ENCODE measurements at places on chromosomes 6 and 20.
A peak's percentile ranks its signal among the peaks of the same experiment; 100 is the strongest.

- no peak for DNase-seq
These were observed 13.5 kb upstream of the FRMD1 start for GRCh38 chr6:168092541-168092940.

GRCh38 chr6:45922728-45923351 lies 92.8 kb downstream of the CLIC5 start:
- DNase-seq: peak; percentile 16

GRCh38 chr6:106979435-106979884 lies 4.9 kb upstream of the CD24 start:
- peak; percentile 72 for DNase-seq

- DNase-seq: peak; percentile 46
These were observed 42.6 kb upstream of the SUPT3H start for GRCh38 chr6:45420083-45420908.

- no peak for DNase-seq
These were observed 2.8 kb downstream of the TNFRSF21 start for GRCh38 chr6:47306887-47307286.

- no peak for DNase-seq
These were observed 4.2 kb downstream of the ENTPD6 start for GRCh38 chr20:25199473-25200260.

GRCh38 chr6:14596410-14596809 lies 478.8 kb downstream of the CD83 start:
- no peak for DNase-seq

- DNase-seq: no peak
These were observed 550 bp downstream of the PLAGL2 start for GRCh38 chr20:32206760-32207625.

DNA sequence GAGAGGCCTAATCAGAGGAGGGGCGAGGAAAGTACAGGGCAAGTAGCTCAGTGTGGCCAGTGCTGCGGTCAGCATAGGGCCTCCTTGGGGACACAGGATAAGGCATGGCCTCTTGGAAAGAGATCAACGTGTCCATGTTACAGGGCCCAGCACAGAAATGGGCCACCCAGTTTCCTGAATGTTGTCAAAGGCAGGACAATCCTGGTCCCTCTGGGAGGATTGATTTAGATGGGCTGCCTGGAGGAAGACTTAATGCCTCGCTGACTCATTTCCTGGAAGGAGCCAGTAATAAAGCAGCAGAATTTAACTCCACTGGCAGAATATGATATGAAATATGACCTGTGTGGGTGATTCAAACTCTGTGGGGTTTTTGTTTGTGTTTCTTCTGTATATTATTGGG lies 16.6 kb downstream of the DDO start:
- no peak for DNase-seq

- no peak for DNase-seq
These were observed 550.7 kb upstream of the FLRT3 start for GRCh38 chr20:14888134-14888533.

DNA sequence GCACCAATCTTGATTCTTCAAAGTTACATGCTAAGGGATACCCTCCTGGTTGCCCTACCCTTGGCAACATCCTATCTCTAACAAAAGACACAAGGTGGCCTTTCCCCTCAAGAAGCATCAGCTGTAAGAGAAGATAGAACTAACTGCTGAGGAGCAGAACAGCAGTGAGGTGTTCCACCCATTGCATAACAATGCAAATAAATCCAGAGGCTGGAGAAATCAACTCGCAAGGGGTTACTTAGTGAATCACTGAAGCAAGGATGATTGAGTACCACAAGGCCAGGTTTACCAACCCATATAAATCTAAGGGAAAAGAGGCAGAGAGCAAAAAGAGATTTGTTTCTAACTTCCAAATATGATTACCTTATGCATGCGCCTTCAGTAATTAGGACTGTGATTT lies 36.7 kb downstream of the F13A1 start:
- DNase-seq: no peak

GRCh38 chr6:12882761-12883290 lies 166.3 kb downstream of the PHACTR1 start:
- DNase-seq: no peak

GRCh38 chr6:4606821-4607704 lies 169.1 kb upstream of the CDYL start:
- DNase-seq: no peak

GRCh38 chr20:60187683-60188082 lies 229.5 kb downstream of the CDH26 start:
- DNase-seq: no peak

DNA sequence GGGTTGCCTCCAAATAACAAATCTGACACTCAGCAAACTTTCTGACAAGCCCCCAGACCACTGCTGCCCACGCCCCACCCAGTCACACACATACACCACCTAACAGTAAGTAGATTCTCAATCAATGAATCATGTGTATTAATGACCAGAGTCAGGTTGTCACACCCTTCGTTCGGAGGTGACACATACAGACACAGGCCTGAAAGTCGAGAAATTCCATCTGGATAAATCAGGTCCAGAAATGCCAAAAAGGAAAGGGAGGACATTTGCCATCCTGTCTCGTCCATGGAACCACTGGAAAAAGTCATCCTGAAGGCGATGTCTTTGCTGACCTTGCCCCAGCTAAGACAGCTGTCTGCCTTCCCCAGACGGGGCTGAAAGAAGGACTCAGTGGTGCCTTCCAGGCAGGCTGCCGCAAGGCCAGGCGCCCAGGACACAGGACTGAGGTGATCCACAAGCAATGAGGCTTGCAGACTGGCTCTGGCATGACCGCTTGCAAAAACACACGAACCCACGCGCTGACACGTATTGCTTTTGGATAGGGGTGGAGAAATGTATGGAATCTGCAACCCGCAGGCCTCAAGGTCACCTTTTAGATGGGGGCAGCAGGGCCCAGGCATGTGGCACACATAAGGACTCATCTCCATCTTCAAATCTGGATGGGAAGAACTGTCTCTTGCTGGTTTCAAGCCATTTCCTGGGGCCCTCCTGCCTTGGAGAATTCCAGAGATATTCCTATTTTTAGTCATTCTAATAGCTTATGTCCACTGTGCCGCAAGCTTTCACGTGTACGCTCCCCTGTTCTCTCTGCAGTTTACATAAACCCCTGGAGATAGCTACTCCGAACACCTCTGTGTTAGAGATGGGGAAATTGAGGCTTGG lies 9.0 kb downstream of the NFATC2 start:
- no peak for DNase-seq

DNA sequence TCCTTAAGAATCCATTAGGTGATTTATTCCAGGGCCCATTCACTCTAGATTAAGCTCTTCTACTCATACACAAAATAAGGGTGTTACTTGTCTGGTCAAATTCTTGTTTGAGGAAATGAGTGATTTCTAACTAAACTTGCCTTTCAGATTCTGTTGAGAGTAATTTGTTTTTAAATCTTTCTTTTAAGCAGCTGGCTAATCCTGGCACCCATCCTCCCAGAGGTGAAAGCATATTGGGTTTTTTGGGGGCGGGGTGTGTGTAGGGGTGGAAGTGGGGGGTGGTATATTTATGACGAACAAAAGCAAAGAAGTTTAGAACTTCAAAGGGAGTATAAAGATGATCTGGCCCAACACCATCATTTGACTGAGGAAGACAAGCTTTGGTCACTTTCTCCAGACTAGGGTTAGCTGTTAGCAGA lies 94.7 kb downstream of the RTN4IP1 start:
- DNase-seq: no peak

GRCh38 chr20:34676642-34677373 lies at the start of gene PIGU:
Gene PIGU (minus strand): TSS chr20:34677092. CDS start chr20:34677085, 7 bp downstream.
- DNase-seq: peak; percentile 92

- DNase-seq: no peak
These were observed 65.6 kb downstream of the STMND1 start for GRCh38 chr6:17167327-17167979.

DNA sequence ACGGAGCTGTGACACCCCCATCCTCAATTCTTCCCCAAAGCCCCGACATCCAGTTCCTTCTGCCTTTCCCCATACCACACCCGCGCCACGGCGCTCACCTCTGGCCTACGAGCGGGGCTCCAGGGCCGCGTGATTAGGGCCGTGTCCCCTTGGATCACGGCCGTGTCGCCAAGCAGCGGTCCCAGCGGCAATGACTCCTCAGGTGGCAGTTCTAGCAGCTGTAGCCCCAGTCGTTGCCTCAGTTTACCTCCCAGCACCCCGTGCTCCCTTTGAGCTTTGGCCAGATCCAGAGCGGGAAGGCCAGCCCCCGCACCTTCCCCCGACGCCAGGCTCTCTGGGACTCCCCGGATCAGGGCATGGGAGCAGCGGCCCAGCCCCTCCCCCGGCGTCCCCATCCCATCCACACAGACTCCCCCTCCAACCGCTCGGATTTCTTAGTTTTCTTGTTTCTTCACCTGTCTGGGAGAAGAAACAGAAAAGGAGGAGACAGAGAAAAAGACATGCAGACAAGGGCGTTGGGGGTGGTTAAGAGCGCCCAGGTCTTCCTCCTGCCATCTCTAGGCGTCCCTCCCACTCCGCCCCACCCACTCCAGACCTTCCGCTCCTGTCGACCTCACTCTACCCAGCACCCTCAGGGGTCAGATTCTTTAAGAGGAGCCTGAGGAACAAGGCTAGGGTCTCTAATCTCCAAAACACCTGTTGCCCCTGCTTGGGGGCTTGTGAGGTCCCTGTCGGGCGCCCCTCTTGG lies at the start of gene DDAH2:
DDAH2 (minus strand) TSS at position 533 of the 748 bp plus-strand sequence; CDS start at position 395, 138 bp downstream.
- no peak for DNase-seq

DNA sequence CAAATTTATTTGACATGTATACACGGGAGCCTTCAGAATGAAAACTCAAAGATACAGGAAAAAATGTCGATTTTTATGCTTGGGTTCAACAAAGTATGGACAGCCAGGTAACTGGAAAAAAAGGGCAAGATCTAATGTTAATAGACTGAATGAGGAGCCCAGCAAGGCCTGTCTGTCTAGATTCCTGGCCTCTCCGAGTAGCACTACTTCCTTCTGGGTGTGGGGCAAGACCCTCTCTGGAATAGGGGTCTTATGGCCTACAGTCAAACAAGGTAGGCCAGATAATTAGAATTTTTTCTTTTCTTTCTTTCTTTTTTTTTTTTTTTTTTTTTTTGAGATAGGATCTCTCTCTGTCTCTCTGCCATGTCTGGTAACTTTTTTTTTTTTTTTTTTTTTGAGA lies 113.4 kb upstream of the SHLD1 start:
- DNase-seq: no peak

- no peak for DNase-seq
These were observed 259.9 kb downstream of the PRKN start for GRCh38 chr6:162467679-162468078.

DNA sequence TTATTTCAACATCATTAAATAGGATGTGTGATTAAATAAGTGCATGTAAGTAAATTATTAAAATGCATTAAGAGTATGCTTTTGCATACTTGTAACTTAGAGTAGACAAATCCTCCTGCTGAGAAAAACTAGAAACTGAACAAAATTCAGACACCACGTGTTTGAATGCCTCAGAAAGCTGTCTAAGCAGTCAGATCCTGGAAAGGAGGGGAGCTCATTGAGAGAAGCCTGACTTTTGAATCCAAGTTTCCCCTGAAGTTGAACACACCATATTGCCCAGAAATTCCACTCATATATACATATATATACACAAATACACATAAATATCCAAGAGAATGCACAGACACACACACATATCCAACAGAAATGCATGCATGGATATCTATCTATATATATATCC lies 190.0 kb upstream of the BMP2 start:
- no peak for DNase-seq

GRCh38 chr6:34517966-34518365 lies 38.2 kb downstream of the SPDEF start:
- DNase-seq: no peak

- DNase-seq: no peak
These were observed 9.6 kb downstream of the JARID2 start for GRCh38 chr6:15255481-15255880.

GRCh38 chr6:118735320-118735719 lies 83.9 kb upstream of the CEP85L start:
- no peak for DNase-seq

- DNase-seq: no peak
These were observed 16.7 kb downstream of the LCA5 start for GRCh38 chr6:79520534-79520933.

DNA sequence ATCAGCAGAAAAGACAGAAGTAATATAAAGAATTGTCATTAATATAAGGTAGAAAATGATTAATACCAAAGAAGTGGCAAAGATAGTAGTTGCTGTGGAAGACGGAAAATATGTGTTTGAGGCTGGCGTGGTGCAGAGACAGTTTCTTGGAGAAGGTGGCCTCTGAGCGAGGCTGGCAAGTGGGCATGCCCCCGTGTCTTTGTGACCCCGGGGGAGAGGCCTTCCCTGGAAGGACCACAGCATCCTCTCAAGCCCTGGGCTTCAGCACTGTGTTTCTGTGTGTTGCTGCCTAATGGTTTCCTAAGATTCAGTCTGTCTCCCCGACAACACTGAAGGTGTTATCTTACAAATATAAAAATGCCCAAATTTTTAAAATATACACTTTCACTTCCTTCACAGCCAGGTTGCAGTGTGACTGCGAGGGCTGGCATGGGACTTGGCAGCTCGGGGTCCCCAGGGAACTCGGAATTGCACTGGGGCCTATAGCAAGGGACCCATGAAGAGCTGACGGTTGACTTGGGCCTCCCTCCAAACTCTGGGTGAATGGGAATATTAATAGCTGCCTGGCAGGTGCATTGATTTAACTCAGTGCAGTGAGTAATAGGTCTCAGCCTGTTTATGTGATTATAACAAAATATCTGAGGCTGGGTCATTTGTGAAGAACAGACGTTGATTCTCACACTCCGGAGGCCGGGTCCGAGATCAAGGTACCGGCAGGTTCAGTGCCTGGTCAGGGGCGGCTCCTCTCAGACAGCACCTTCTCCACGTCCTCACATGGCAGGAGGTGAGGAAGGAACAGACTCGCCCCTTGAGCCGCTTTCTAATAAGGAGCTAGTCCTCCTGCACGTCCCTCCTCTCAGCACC lies 47.4 kb upstream of the AFDN start:
- DNase-seq: no peak

DNA sequence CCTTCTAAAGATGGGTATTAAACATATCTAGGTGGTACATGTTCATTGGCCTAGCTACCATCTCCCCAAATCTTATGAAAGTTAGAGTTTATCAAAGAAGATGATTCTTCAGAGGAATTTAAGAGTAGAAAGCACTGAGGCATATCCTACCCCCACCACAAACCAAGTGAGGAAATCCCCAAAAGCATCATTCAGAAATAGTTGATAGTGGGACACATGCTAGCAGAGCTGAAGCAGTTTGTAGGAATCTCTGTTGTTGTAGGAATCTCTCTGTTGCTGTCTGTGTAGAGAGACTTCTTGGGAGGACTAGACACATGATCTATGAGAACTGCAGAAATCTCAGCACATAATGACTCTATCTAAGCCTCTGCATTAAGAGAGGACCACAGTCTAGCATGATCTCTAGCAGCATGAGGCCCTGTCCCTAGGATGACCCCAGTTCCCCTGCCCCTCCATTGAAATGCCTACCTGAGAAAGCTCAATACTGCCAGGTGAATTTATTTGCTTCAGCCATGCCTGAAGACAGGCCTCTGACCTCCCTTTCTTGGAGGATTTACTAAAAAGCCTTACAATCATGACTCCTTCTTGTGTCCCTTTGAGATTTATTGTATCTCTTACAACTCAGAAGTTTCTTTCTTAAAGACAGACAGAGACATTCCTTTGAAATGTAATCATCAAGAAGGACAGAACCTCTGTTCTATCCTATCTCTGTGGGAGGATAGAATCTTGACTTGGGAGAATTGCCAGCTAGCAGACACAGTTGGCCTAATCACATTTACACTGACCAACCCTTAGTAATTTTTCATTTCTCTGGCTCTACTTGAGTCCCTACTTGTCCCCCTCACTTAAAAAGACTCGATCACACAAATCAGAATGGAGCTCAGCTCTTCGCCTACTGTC lies 582.4 kb downstream of the PHF3 start:
- DNase-seq: no peak

Measured in T-helper 17 cell (primary cell).